ENCODE measurements at places on chromosomes 3 and 15.

GRCh38 chr3:188059351-188059750 lies 94.6 kb upstream of the LPP start:
- no peak for DNase-seq

DNA sequence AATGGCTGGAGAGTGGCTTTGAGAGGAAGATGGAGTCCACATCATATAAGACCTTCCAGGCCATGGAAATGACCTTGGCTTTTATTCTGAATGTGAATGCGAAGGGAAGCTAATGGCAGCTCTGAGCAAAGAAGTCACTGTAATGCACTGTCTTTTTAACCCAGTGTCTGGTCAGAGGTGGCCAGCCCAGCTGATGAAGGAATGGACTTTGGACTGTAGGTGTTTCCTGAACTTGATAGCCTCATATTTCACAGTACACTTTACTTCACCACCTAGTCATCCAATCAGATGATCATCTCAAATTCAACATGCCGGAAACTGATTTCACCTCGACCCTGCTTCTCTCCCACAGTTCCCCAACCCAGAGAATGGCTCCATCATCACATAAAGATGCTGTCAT lies 33.4 kb downstream of the DCLK3 start:
- DNase-seq: no peak

GRCh38 chr3:74353039-74353438 lies 261.4 kb downstream of the CNTN3 start:
- no peak for DNase-seq

DNA sequence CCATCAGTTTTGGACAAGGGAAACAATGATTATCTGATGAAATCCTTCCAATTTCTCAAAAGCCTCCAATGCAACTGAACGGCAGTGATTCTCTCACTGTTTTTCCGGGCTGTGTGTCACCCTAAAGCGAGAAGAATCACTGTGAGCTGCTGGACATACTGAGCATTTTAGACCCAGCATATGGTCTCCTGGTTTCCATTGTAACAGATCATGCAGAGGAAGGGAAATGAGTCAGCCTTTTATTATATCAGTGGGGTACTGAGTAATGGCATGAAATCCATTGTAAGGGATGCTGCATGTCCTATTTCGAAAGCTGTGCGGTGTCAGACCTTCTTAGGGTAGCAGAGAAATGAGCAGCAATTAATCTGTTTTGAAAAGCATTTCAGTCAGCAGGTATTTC lies 287.1 kb downstream of the IL5RA start:
- DNase-seq: no peak
